Stimulated activated CD4-positive, alpha-beta T cell treated with anti-CD3 and anti-CD28 coated beads, Interleukin-1b, Interleukin-23, amount 100 ng/mL, for 24 hours (primary cell): ENCODE measurements at places on chromosomes 4 and X.

- no peak for DNase-seq
Observed at GRCh38 chr4:161894493-161895167, 269.2 kb downstream of the FSTL5 start.

DNA sequence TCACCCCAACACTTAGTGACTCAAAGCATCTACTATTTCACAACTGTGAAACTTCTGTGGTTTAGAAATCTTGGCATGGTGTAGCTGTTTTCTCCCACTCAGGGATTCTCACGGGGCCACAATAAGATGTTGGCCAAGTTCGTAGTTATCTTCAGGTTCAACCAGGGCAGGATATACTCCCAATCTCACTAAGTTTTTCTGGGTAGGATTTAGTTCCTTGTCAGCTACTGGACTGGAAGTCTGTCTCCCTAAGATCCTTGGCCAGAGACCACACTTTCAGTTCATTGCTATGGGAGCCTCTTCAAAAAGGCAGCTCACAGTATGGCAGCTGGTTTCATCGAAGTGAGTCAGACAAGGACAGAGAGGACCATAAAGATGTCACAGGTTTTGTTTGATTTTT lies 111.7 kb upstream of the PDHA2 start:
- no peak for DNase-seq

- no peak for DNase-seq
Observed at GRCh38 chr4:138595171-138595570, 353.0 kb upstream of the SLC7A11 start.

DNA sequence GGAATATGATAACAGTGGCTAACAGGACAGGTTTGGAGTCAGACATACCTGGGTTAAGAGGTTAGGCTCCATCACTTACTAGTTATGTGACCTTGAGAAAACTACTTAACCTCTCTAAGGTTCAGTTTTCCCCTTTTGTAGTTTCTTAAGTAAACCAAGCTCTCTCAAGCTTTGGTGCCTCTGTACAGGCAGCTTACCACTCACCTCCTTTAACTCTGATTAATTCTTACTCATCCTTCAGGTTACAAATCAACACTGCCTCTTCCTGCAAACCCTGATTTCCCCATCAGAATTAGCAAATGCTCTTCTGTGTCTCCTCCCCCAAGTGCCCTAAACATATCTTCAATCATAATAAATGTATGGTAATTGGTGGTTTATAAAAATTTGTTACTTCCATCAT lies 3.5 kb upstream of the SERTM2 start:
- no peak for DNase-seq

DNA sequence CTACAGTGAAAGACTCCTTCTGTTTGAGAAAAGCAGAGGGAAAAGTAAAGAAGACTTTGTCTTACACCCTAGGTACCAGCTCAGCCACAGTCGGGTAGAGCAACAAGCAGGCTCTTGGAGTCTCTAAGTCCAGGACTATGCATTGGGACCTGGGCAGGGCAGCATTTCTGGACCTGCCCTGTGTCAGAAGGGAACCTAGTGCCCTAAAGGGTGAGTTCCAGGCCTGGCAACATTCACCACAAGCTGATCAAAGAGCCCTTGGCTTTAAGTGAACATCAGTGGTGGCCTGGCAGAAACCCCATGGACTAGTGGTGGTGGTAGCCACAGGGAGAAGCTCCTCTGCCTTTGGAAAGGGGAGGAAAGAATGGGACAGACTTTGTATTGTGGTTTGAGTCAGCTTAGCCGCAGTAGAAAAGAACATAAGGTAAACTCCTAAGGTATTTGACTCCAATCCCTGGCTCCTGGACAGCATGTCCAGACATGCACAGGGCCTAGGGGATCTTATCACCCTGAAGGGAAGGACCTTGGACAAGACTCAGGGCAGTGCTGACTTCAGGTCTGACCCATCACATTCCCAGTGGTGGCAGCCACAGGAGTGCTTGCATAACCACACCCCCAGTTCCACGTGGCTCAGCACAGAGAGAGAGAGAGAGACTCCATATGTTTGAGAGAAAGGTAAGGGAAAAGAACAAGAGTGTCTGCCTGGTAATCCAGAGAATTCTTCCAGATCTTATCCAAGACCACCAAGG lies 32.6 kb downstream of the CCDC158 start:
- no peak for DNase-seq

- DNase-seq, result no peak
Observed at GRCh38 chr4:121457278-121457875, 76.6 kb upstream of the QRFPR start.

GRCh38 chr4:139207247-139207646 lies 30.2 kb upstream of the ELF2 start:
- no peak for DNase-seq

DNA sequence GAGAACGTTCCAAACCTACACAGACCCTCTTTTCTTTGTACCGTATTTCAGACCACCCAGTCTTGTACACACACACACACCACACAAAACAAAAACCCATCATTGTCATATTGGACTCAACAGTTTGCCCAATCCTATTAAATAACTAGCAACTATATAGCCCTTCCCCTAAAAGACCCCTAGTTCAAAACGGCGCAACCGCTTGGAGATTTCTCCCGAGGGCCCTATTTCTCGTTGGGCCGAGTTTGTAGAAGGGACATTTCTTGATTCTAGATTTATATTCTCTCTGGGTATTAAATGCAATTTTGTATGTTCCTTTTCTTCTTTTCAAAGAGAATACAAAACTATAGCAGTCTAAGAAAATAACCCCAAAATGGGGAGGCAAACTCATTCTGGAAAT lies 547 bp upstream of the PDGFRA start:
- no peak for DNase-seq
